ENCODE measurements at places on chromosomes 6 and 20.

- DNase-seq, result no peak
Measured at GRCh38 chr6:90149280-90149679, 147.4 kb downstream of the BACH2 start.

DNA sequence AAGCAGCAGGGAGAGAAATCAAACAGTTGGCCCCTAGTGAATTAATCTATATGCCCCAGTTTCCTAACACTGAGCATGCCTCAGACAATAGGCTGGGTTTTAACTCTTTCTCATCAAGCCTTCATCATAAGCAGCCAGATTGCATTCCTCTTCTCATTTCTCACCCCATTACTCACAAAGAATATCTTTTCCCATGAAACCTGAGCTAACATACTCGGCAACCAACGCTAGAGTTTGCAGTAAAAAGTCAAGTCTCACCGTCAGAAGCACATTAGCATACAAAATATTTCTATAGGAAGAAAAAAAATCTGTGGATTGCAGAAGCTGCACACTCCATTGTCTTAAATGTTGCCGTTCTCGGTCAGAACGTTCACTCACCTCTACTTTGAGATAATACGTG lies 429.9 kb upstream of the ARID1B start:
- DNase-seq, result no peak

GRCh38 chr20:38519426-38519825 lies 46.8 kb downstream of the RALGAPB start:
- DNase-seq, result no peak

DNA sequence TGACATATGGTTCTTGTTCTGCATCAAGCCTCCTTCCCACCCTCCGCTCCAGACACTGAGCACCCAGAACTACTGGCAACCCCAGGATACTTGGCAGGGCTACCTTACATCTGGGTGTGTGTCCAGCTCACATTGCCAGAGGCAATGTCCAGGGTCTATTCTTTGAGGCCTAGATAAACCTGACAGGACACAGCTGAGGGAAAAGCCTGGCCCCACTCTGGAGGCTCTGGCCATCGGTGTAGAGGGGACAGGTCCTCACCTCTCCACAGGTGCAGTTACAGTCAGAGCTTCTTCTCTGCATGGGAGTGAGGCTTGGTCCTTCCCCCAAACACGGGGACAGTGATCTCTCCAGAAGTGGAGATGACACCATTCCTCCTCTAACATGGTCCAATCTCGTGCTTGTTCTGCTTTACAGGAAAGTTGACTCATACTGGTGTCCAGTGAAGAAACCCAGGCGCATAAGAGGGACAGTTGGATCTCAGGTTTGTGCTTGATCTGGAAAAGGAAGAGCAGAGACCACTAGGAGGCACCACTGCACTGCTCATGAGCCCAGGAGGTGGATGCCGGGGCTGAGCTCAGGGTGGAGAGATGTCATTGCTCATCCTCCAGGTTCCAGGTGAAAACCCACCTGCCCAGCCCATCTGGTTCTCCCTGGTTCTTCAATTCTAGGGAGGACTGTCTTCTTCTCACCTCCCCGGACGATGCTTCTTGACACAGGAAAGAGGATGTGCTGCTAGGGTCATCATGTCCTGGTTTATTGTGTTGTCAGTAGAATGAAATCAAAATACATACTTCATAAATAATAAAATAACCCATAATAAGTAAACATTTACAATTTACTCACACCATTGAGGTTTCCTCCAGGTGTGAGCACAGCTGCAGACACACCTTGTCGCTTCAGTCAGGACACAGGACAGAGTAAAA lies 14.7 kb downstream of the HLA-F start:
- no peak for DNase-seq

GRCh38 chr20:41185013-41185757 lies 47.8 kb downstream of the PLCG1 start:
- DNase-seq, result no peak

DNA sequence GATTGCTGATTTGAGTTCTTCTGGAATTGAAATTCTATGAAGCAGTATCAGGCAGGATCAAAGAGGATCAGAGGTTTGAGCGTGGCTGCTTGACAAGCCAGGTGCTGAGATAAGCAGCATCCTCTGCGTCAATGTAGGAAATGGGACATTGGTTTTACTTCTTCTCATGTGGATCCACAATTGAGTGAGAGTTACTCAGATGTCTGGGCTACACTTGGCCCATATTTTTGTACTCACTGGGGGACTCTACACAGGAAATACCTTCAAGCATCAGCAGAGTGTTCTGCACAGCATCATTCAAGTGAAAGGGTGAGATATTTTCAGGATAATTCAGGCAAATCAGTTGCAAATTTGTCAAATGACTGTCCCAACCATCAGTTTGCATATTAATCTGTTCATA lies 613.9 kb upstream of the ARID1B start:
- DNase-seq, result no peak

DNA sequence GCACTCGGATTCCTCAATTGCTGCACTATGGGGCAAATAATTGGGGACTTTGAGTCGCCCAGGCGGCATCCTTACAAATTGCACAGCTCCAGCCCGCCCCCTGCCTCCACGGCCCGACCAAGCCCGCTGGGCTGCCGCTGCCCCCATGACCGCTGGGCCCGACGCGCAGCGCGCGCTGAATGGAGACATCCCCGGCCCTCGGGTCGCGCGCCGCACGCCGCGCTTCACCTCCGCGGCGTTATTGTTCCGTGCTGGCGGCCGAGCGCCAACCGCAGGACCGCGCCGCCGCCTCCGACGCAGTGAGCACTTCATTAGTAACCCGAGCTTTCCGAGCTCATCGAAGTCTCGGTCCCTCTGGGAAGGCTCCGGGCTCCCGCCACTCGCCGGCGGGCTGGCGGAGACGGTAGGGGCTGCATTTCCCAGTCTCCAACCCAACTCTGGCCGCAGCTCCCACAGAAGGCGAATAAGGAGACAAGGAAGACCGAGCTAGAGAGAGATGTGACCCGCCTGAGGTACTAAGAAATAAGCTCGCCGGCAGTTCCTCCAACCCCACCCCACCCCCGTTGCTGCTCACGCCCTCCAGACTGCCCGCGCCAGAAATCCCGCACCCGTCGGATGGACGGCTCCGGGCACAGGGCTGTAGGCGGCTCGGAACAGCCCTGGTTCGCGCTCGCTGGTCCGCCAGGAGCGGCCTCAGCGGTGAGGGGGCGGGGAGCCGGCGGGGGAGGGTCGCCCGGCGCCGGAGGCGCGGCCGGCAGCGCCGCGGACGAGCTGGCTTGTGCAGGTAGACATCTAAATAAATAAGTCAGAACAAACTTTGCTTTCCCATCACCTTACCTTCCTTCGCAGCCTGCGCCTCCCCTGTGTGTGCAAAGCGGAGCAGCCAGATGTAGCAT lies 703 bp downstream of the EPHA7 start:
- no peak for DNase-seq

DNA sequence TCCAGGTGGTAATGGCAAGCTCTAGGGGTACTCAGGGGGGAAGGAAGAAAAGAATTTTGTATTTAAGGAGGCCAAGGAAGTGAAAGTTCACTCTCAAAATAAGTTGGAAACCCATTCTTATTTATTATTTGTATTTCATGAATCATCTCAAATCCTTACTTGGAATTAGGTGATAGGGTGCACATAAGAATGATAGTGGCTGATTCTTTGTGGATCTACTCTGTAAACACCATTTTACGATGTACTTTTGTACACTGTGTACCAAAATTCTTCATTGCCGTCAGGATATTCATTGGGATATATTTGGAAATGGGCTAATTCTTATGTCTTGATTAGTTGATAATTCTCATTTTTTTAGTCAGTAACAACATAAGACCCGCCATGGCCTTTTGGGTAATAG lies 179.5 kb upstream of the LAMP5 start:
- DNase-seq, result no peak

DNA sequence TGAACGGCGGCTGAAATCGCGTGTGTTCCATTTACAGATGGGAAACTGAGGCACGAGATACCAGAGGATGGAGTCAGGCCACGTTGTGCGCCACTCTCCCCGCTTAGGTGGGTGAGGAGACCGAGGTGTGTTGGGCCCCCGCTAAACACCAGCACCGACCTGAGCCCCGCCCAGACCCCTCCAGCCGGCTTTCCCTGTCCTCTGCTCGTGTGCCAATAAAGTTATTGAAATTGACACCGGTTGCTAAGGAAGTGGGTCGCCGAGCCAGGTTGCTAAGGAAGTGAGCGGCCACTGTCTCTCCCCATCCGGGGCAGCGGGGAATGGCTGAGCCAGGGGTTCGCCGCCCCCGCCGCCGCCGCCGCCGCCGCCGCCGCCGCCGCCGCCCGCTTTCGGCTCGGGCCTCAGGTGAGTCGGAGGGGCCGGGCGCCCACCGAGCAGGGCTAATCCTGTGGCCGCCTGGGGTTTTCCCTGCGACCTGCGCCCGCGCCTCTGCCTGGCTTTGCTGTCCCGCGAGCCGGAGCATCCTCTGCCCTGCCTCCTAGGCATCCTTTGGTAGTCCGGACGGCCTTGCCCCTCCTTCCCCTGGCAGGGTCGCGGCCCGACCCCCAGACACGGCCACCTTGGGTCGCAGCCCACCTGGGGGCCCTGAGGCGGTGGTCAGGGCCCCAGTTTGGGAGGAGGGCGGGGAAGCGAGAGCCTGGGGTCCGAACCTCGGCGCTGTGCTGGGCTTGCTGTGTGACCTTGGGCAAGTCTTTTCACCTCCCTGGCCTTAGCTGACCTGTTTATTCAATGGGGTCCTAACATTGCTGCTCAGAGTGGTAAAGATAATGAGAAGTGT lies at the start of gene KIF3B:
Gene KIF3B (plus strand): TSS at position 291 of the 838 bp plus-strand sequence. CDS start 32,127 bp downstream, outside the sequence.
- DNase-seq, result peak; percentile 81

DNA sequence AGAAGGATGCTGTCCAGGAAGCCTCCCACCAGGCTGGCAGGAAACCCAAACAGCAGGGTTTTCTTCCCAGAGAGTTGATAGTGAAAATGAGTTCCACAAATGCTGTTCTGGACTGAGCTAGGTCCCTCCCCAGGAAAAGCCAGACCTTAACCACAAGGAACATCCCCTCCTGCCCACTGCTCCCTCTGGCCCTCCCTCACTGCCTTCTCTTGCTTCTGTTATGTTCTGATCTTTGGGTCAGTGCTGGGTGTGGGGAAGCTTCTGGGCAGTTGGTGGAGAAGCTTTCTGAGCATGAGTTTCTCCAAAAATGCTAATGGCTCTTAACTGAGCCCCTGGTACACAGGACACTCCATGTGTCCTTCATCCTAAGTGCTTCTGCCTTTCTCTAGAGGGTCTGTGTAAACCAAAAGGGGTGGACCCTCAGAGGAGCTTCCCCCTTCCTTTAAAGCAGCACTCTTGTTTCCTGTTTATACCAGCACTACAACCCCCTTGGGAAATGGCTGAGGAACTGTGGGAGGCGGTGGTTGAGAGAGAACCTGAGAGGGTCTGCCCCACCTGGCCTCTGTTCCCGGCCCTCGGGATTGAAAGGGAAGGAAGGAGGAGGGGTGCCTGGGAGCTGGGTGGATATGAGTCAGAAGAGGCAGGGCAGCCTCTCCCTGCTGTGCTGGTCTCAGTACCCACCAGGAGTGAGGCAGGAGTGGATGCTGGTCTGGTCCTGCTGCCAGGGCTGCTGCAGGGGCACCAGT lies 42.0 kb downstream of the CDS2 start:
- DNase-seq, result no peak

DNA sequence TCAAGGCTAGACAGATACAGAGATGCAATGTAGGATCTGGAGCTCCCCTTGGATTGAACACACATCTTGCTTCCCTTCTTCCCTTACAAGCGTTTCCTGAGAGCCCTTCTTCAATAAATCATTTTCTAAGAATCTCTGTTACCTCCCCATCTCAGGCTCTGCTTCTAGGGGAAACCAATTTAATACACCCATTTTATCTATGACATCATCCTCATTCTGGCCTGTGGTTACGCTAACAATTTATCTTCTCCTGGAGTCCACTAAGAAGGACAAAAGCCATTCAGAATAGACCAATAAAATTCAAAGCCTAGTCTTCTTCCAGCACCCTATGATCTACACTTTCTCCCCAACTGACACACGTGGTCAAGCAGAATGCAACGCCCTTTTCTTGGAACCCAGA lies 390.1 kb downstream of the PLCB1 start:
- no peak for DNase-seq

GRCh38 chr6:131945971-131946370 lies 5.2 kb downstream of the CCN2 start:
- no peak for DNase-seq

DNA sequence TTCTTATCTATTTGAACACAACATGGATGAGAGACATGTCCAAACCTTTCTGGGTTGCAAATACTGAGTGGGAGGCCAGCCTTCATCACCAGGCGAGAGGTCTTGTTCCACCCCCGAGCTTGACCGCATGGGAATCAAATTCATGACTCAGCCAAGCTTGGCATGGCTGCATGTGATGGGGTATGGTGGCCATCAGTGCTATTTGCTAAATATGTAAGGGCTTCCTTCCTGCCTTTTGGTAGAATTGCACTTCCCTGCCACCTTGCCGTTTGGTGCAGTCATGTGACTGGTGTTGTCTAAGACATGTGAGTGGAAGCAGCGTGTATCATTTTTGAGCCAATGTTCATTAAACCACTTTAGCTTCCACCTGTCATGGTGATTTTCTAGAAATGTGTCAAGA lies 508.9 kb upstream of the SULF2 start:
- no peak for DNase-seq

- DNase-seq, result no peak
Measured at GRCh38 chr20:44447827-44448419, 27.8 kb upstream of the TTPAL start.

DNA sequence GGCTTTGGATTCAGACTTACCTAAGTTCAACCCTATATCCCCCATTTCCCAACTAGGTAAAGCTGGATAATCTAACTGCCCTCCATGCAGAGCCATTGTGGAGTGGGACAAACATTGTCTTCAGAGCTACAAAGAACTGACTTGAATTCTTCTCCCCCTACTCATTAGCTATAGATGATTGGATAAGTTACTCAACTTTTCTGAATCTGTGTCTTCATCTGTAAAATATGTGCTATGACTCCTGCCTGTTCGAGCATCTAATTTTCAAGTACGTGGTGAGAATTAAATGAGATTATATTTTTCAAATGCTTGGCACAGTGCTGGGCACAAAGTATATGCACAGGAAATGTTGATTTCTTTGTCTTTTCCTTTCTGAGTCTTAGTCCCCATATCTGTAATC lies 240.3 kb upstream of the TCF21 start:
- no peak for DNase-seq

GRCh38 chr20:43458422-43458924 lies 777 bp downstream of the SRSF6 start:
- DNase-seq, result no peak

DNA sequence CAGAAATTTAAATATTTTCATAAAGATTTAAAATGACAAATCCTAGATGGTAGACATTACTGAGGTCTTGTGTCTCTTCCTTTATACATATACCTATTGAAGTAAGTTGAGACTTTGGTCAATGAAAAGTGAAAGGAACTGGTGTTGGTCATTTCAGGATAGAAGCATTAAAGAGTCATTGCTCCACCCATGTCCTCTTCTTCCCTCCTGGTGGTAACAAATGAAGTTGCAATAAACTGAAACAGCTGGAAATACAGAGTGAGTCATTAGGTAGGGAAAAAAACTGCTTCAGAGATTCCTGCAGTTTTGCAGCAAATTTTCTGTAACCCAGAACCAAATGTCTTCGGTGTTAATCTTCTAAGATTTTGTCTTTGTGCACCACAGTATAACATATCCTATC lies 448.0 kb downstream of the EYS start:
- no peak for DNase-seq

All from stimulated activated CD8-positive, alpha-beta memory T cell treated with anti-CD3 and anti-CD28 coated beads, Interleukin-4, amount 100 ng/mL, for 4 hours (primary cell).